ENCODE measurements at places on chromosomes 6 and 20. TPM values are rescaled to one million over a fixed set of nuclear protein-coding genes. Genes with fewer than 3 reads are reported as not detected.

The COL9A3 gene
- total RNA-seq = 0.35 TPM

DNA sequence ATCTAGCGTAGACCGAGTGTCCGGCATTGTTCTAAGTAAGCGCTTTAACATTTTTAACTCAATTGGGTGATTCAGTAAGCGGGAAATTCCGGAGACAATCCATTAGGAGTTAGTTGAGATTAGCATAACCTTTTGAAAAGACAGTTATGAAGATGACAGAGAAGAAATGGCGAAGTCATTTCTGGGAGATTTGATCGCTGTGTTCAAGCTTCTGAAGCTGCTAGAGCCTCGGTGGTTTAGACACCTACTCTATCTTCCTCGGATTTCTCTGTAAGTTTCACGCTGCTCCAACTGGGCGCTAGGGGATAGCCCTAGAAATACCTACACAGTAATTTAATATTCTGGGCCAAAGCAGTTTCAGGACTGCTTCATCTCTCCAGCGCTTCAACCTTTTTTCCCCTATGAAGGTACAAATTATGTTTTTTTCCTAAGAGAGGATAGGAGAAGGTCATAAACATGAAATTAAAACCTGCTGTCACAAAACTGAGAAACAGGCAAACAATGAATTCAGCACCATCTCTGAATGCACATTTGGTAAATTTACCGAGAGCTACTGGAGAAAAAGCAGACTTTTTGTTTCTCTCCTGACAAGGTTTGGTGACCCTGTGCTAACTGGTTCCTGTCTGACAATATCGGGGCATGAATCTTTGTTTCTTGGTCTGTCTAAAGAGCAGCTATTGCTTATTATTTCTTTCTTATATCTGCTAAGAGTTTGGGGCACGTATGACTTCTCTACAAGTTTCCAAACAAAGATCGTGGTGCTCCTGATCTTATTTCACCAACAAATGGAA is 22.4 kb downstream of the ZNF311 start:
- peak; percentile 53 for DNase-seq

DNA sequence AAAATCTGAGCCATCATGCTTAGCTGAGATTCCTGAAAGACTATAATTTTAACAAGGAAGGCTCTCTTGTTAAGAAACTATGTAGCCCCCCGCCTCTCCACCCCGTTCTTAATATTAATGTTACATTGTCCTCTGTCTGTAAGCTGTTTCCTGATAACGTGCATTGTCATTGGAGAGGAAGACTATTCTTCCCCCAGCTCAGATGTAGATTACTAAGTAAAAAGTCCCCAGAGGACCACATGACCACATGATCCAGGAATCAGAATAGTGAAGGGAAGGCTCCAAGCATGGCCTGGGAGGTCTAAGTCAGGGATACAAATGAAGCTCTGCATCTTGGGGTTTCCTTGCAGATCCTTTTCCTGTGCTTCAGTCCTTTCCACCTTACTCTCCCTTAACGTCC is 106.4 kb downstream of the JARID2 start:
- no peak for DNase-seq

DNA sequence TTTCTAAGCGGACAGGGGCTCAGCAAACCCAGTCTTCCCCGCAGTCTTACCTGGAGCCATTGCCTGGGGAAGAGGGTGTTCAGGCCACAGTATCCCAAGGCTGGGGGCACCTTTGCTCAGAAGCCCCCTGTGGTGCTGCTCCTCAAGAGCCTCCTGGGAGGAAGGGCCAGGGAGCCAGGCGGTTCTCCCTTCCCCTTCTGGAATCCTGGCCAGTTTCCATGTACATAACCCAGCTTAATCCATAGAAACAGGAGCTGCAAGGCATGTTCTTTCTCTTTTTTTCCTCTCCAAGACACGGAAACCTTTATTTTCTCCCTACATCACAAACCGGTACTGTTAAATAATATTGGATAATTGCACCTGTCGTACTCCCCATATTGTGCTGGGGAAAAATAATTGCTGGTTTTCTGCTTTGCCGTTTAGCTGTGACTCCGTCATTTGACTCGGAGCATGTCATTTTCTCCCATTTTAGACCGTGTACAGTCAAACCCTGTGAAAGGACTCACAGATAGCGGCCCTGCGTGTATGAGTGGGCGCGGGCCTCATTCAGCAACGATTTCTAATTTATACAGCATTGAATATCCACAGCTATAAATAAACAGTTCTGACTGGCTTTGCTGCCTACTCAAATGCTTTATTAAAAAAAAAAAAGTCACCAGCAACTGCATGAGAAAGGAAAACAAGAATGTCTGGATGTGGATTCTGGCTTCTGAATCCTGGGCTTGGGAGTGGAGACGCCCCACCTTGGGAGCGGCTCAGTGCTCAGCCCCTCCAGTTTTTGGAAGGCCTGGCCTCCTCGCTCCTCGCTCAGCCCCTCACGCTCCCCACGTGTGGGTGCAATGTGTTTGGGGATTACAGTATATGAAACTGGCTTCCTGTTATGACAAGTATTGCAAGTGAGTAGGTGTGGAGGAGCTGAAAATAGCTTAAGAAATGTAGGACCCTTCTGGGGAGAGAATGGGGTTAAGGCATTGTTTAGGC is 67.3 kb downstream of the ADTRP start:
- DNase-seq = no peak

The ASIP gene
- not detected for total RNA-seq

All from renal cortical epithelial cell (primary cell).